NCI-H2171 treated with DMSO at 0.1 percent for 48 hours (cell line): ENCODE measurements at places on chromosomes 6 and 20.

GRCh38 chr6:33974471-33974870, 170.7 kb upstream of the MLN start:
- no peak for DNase-seq

DNA sequence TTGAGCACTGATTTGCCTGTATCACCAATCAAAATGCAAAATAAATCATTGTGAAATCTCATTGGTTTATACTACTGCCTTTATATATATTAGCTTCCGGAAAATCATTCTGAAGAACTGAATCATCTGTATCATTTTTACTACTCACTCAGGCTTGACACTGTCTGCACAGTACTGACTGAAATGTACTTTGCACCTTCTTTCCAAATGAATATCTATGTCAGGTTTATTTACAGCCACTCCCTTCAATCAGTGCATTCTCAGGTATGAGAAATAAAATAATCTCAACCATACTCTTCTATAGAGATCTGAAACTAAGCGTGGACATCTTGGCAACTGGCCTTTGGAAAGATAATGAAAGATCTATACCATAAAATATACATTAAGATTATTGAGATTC, 2.7 kb downstream of the KHDRBS2 start:
- no peak for DNase-seq

DNA sequence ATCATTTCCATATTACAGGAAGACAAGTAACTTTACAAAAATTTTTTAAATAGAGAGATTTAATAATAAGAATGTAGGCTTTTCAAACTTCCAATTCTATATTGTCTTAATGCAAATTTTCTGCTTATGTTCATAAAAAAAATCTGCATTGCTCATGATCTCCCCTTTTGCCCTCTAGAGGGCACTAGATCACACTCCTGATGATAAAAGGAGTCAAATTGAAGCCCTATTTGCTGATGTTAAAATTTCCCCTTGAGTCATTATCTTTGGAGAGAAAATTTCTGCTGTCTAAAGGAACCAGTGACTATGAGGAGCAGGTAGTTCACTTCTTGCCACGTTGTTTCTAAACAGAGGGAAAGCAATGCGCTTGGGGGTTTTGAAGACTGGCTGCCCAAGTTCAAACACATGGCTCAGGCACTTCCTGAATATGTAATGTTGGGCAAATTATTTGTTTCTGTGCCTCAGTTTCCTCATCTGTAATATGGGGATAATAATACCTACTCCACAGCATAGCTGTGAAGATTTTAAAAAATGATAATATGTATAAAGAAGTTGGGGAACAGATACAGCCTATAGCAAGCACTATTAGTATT, 874.2 kb downstream of the TFAP2A start:
- peak; percentile 15 for DNase-seq

DNA sequence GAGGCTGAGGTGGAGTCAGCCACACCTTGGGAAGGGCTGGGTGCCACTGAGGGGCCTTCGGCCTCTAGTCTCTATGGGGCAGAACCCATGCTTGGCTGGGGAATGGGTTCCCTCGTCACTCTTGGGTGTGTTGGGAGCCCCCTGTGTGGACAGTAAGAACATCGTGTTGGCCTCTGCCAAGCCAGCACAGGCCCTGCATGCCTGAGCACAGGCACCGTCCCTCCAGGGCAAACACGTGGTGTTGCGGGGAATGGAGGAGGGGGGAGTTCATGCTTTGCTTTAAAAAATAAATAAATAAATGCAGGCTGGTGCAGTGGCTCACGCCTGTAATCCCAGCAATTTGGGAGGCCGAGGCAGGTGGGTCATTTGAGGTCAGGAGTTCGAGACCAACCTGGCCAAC, 63.0 kb downstream of the EZR start:
- DNase-seq, result no peak

- no peak for DNase-seq
Observed at GRCh38 chr6:11785415-11785773, 6.8 kb upstream of the ADTRP start.
